Testis (tissue), 5 donors: ENCODE measurements at places on chromosomes 2 and 18. TPM values are rescaled to one million over a fixed set of nuclear protein-coding genes. Genes with fewer than 3 reads are reported as not detected.

DNA sequence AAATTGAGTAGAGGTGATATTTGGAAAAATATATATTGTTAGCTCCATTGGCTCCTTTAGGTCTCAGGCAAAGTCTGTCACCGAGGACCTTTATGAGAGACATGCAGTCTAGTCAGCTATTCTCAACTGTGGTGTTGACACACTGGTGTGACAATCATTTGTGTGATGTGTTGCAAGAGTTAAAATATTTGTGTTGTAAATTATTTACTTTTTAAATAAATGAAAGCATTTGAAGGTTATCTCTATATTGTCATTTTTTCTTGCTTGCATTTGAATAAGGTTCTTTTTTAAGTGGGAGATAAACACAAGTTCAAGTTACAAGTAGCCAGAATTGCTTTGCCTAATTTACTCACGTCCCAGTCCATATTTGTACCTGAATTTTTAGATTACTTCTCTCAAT, 4.3 kb downstream of the REL start:
- DNase-seq, result no peak

GRCh38 chr18:73218293-73218692, 350.5 kb upstream of the NETO1 start:
- no peak for DNase-seq

Gene EML6
- 12.1 TPM for total RNA-seq

DNA sequence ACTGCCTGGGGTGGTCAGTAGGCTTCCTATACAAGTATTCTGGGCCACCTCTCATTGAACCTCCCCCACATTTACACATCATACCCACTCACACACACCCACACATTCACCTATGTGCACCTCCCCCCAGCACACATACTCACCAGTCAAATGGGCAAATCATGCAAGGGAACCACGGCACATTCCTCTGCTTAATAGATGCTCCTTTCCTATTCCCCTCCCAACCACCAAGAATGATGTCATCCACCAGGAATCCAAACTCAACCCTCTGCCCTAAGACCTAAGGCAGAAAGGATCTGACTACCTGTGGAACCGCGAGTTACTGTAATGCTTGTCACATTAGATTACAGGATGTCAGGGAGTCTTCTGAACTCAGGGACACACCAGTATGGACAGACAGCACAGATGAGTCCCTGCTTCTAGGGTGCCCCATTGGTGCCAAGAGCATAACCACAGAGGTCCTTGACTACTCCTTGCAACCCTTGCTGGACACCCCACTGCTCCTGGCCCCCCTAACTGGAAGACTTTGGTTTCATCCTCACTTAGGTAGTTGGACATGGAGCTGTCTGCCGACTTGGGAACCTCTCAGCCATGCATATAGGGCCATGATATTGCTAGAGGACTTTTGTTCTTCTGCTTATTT, 21.5 kb upstream of the CAB39 start:
- DNase-seq, result no peak

- no peak for DNase-seq
Measured at GRCh38 chr2:2694746-2695145, 363.7 kb upstream of the MYT1L start.
